ENCODE measurements at places on chromosomes 4 and X.

DNA sequence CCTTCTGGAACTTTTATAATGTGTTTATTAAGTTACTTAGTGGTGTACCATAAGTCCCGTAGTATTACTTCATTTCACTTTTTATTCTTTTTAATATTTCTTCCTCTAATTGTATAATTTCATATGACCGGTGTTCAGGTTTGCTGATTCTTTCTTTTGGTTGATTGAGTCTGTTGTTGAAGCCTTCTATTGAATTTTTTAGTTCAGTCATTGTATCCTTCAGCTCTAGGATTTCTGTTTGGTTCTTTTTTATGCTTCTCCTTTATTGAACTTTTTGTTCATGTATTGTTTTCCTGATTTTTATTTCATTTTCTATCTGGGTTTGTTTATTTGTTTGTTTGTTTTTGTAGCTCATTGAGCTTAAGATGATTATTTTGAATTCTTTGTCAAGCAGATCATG is 8.8 kb downstream of the CEP44 start:
- no peak for DNase-seq

GRCh38 chr4:6466756-6467381 is 5.5 kb downstream of the PPP2R2C start:
- no peak for DNase-seq

- peak; percentile 60 for DNase-seq
Observed at GRCh38 chrX:119482481-119483480, 14.5 kb downstream of the SLC25A5 start.

DNA sequence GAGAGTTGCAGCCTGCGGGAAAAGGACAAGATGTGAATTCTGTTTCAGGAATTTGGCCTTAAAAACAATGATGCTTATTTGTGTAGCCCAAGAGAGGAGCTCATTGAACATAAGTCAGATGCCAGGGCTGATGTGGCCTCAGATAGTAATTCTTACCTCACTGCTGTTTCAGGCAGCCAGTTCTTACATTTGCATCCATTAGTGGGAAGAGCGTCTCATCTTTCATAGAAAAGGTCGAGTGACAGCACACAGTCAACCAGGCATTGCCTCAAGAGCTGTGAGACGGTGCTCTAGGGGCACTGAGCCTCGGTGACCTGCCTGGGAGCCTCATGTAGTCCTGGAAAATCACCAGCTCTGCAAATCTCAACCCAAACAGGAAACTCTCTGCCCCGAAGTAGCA is 174.9 kb upstream of the FRG1 start:
- DNase-seq = no peak

- DNase-seq = no peak
Observed at GRCh38 chr4:8331575-8331955, 62.0 kb downstream of the HTRA3 start.

DNA sequence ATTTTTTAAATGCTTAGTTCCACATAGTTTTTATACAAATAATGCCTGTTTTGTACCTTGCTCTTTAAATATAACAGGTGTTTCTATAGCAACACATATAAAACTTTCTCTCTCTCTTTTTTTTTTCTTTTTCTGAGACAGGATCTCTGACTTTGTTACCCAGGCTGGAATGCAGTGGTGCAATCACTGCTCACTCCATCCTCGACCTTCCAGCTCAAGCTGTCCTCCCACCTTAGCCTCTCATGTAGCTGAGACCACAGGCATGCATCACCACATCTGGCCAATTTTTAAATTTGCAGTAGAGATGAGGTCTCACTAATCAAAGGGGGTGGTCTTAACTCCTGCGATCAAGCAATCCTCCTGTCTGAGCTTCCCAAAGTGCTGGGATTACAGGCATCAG is 18.3 kb upstream of the SULT1E1 start:
- no peak for DNase-seq

GRCh38 chr4:7207628-7208231 is 15.4 kb downstream of the SORCS2 start:
- DNase-seq = no peak

DNA sequence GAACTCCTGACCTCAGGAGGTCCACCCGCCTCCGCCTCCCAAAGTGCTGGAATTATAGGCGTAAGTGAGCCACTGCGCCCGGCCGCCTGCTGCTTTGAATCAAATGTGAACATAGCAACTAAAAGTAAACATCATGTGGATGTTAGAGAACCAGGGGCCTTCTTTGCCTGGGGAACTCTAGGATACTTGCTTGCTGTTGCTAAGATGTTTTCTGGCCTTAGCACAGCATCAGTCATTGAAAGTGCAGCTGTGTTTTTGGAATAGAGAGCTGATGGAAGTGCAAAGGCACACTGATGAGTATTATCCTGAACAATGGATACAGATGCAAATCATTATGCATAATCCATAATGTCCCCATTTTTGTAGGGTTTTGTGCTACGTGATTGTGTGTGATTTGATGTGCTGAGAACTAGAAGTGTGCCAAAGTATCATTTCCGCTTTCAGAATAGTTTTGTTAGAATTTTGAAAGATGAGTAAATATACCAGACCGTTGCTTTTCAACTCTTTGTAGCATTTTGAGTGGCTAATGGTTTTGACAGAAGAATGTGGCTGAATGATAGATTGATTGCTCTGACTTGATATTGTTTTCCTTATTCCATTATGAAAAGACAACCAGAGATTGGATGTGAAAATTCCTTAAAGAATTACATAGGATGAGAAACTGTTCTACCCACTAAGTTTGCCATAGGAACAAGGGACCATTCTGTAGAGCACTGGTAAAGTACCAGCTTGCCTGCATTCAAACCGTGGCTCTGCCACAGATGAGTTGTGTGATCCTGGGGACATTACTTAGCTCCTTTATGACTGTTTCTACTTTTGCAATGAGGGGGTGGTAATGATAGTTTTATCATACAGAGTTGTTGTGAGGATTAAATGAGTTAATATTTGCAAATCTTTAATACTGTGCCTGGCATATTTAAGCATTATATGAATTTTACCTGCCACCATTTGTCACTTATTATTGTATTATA is 74.7 kb downstream of the REPS2 start:
- no peak for DNase-seq

- DNase-seq = no peak
Observed at GRCh38 chrX:16851827-16852226, 18.3 kb downstream of the RBBP7 start.

DNA sequence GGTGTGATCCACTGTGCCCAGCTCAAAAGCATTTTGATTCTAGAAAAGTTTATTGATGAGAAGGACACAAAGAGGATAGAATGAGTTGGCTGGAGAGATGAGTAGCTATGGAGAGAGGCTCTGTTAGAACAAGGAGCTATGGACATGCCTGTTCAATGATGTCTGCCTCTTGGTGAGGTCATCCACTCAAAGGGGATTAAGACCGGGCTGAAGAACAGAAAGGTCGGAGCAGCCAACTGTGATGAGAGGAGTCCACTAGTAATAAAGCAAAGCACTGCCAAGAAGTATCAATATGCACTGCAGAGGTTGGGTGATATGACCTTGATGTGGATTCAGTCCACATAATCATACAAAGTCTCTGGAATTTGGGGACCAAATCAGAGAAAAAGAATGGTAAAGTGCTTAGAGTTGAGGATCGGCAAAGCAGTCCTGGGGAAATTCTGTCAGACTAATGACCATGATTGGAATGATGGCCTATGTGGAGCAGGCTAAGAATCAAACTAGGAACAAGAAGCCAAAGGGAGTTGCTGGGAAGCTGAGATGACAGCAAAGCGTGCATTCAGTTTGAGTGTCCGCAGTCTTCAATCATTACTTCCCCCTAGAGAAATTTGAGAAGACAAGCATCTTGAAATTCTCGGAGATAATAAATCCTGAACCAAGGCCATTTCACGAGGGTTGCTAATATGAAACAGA is 55.7 kb upstream of the MMAA start:
- DNase-seq = no peak

DNA sequence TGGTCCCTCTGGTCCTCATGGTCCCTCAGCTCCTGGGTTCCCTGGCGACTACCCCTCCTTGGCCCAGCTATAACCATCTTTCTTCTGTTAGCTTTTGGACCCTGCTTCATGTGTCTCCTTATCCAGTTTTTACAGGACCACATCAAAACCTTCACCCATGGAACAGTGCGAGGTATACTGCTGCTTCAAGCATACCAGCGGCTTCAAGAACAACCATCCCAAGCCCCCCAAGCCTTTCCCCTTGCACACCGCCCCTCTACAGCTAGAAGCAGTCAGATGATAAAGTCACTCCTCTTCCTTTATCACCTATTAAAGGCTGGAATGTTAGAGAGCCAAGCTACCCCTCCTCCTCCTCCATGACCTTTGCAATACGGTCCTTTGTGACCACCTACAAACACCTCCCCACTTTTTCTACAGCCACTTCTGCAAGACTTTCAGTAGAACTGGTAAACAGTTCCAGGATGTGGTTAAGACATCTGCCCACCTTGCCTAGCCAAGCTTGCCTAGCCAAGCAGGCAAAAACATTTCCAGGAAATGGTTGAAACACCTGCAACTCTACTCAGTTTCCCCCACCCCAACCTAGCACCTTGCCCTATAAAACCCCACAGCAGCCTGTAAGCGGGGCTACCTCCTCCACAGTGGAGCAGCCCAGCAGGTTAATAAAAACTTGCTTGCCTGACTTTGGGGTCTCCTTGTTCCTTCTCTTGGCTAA is 125.7 kb downstream of the ZC4H2 start:
- no peak for DNase-seq

DNA sequence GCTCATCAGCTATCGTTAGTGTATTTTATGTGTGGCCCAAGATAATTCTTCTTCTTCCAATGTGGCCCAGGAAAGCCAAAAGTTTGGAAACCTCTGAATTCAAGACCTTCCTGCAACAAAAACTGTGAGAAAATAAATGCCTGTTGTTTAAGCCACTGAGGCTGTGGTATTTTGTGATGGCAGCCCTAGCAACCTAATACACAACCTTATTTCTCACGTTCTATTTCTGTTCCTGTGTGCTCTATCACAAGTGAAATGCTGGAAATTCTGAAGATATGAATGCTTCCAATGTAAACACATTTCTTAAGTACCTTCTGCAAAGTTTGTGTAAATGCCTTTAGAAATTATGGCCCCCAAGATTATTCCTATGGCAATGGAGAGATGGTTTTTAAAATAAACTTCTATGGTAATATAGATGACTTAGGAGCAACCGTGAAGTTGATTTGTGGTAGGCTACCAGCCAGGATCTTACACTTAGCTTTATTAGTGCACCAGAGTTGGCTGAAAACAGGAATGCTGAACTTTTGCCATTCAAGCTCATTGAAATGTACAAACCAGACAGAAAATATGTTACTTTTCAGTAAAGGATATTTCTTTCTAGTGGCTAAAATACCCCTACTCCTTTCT is 148.0 kb downstream of the USP46 start:
- DNase-seq = no peak

- DNase-seq = no peak
Observed at GRCh38 chr4:7638984-7639789, 204.5 kb upstream of the PSAPL1 start.

Data from NCI-H748 treated with DMSO at 0.1 percent for 48 hours (cell line).